ENCODE measurements at places on chromosomes 4 and X.

- DNase-seq, result no peak
These were observed 8.0 kb downstream of the LGI2 start for GRCh38 chr4:25022766-25023165.

- DNase-seq, result no peak
These were observed 24.2 kb upstream of the CAMK2D start for GRCh38 chr4:113785781-113786180.

- no peak for DNase-seq
These were observed 70.7 kb downstream of the ANKRD50 start for GRCh38 chr4:124641715-124642381.

GRCh38 chr4:73597594-73597993 lies 22.6 kb downstream of the RASSF6 start:
- no peak for DNase-seq
